ENCODE measurements at places on chromosomes 5 and 9.

GRCh38 chr9:130095872-130096271 lies 42.2 kb downstream of the GPR107 start:
- DNase-seq = no peak

GRCh38 chr9:119601632-119602031 lies 232.4 kb upstream of the BRINP1 start:
- no peak for DNase-seq

DNA sequence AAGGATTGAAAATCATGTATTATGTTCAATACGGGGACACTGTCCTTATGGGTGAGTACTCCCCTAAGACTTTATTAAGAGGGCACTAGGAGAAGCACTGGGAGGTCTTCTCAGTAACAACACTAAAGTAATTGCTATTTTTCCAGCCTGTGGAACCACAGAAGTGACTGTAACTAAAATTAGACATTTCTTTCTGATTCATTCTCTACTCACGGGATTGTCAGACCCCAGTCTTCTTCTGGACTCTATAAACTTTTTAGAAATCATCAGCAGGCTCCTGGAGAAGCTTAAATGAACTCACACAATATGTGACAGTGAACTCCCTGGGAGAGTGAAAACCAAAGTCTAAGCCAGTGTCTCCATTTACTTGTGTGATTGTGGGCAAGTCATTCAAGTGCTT lies 14.5 kb downstream of the TLR4 start:
- DNase-seq = no peak

DNA sequence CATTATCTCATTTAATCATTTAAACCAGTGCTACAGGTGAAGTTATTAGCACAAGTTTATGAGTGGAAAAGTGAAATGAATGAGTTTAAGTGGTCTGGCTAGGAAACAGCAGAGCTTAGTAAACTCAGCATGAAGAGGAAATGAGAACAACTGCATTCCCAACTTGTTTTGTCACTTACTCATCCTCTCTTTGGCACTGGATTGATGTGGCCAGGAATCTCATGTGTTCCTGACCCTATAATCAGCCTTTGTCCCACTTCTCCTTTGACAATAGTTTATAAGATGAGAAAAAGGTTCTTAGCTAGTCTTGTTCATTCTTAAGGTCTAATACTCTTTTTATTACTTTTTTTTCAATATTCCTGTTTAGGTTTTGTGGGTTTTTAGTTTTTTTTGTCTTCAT lies 559.2 kb upstream of the TLE4 start:
- DNase-seq = no peak

DNA sequence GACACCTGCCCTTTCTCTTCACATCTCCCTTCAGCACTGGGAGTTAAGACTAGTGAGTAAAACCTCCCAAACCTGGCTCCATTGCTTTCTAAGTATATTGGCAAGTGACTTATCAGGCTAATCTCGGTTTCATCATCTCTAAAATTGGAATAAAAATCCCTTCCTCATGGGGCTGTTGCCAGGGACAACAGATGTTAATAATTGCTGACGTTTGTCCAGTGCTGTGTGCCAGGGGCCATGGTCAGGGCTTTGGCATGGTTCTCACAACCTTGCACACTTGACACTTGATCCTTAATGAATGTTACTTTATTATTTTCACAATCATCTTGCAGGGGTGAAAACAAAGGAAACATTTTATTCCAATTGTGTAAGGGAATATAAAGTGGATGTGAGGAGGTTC lies 1262.0 kb upstream of the WWC1 start:
- no peak for DNase-seq
